ENCODE measurements at places on chromosomes 6 and 20. TPM values are rescaled to one million over a fixed set of nuclear protein-coding genes. Genes with fewer than 3 reads are reported as not detected.

The SLC17A5 gene
- 6.3 TPM for total RNA-seq

The SCRT2 gene
- total RNA-seq: not detected

The PPIL6 gene
- 0.73 TPM for total RNA-seq

The CLPSL2 gene
- total RNA-seq: not detected

The OR14J1 gene
- not detected for total RNA-seq

The LY6G6C gene
- total RNA-seq: not detected

The BPIFB1 gene
- not detected for total RNA-seq

The TMEM170B gene
- 2.6 TPM for total RNA-seq

GRCh38 chr6:2969549-2969948 lies 1.8 kb downstream of the SERPINB6 start:
- peaks cover 40% of the 10 kb centered on the region for H3K4me1 ChIP-seq
- no peak for DNase-seq
- peaks cover 2% of the 10 kb centered on the region for H3K36me3 ChIP-seq
- H3K27ac ChIP-seq: peak overlapping the region; percentile 48
- peak overlapping the region; percentile 21 for H3K4me3 ChIP-seq

DNA sequence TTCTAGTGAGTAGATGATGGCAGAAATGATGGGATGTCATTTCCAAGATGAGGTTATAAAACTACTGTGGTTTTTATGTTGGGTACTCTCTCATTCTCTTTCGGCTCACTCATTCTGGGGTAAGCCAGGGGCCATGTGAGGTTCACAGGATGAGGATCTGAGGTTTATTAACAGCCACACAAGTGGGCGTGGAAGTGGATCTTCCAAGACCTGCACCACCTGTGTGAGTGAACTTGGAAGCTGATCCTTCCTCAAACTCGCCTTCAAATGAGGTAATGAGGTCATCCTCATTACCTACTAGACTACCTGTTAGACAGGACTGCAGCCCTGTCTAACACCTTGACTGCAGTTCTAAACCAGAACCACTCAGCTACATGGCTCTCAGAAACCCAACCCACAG lies 45.1 kb upstream of the TAGAP start:
- H3K27ac ChIP-seq: peak overlapping the region; percentile 20
- peaks cover 32% of the 10 kb centered on the region for H3K4me1 ChIP-seq
- no peak overlapping the region for H3K4me3 ChIP-seq
- no peaks in the 10 kb centered on the region for H3K27me3 ChIP-seq
- no peak for DNase-seq

- no peak overlapping the region for H3K27ac ChIP-seq
- H3K27me3 ChIP-seq: peaks cover 2% of the 10 kb centered on the region
- H3K4me1 ChIP-seq: no peaks in the 10 kb centered on the region
Measured at GRCh38 chr6:100078509-100078908, 84.5 kb upstream of the MCHR2 start.

- no peaks in the 10 kb centered on the region for H3K36me3 ChIP-seq
- no peak overlapping the region for H3K4me3 ChIP-seq
- DNase-seq: no peak
- H3K4me1 ChIP-seq: no peaks in the 10 kb centered on the region
- H3K27ac ChIP-seq: no peak overlapping the region
Measured at GRCh38 chr6:112372226-112372806, 25.2 kb downstream of the RFPL4B start.

GRCh38 chr6:36962874-36963273 lies 8.3 kb downstream of the PI16 start:
- peaks cover 30% of the 10 kb centered on the region for H3K4me1 ChIP-seq
- DNase-seq: peak; percentile 74
- peak overlapping the region; percentile 67 for H3K4me3 ChIP-seq
- peaks cover 16% of the 10 kb centered on the region for H3K36me3 ChIP-seq

- H3K4me3 ChIP-seq: no peak overlapping the region
- H3K27me3 ChIP-seq: no peaks in the 10 kb centered on the region
- DNase-seq: no peak
Measured at GRCh38 chr6:87909849-87910248, 137.8 kb upstream of the SPACA1 start.

GRCh38 chr20:44187054-44187771 lies at the start of gene JPH2:
JPH2 (minus strand) TSS chr20:44187188; CDS start chr20:44186705, 483 bp downstream.
- peaks cover 21% of the 10 kb centered on the region for H3K4me1 ChIP-seq
- no peaks in the 10 kb centered on the region for H3K36me3 ChIP-seq
- peaks cover 41% of the 10 kb centered on the region for H3K27me3 ChIP-seq
- peak within 1 kb of the TSS; percentile 64 for H3K4me3 ChIP-seq

DNA sequence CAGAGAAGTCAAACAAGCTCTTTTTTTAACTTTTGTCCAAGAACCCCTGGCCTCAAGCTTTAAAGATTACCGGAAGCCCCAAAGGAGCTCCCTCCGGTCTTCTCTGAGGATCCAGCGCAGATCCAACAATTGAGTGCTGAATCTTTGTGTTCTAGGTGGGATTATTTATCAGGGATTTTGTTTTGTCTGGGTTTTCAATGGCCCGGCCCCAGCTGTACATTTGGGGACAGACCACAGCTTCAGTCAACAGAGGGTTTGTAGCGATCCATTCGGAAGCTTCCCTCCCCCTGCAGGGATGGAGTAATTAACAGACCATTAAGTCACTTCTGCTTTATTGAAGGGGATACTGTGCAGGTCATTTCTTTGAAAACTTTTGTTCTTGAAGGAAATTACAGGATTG lies 7.8 kb downstream of the OLIG3 start:
- H3K27ac ChIP-seq: no peak overlapping the region
- no peak for DNase-seq
- peaks cover 31% of the 10 kb centered on the region for H3K4me1 ChIP-seq
- no peak overlapping the region for H3K4me3 ChIP-seq
- no peaks in the 10 kb centered on the region for H3K36me3 ChIP-seq

GRCh38 chr6:21915707-21916260 lies 322.2 kb downstream of the SOX4 start:
- H3K27me3 ChIP-seq: no peaks in the 10 kb centered on the region
- no peak overlapping the region for H3K4me3 ChIP-seq
- H3K4me1 ChIP-seq: peaks cover 3% of the 10 kb centered on the region
- H3K36me3 ChIP-seq: no peaks in the 10 kb centered on the region
- no peak for DNase-seq
- no peak overlapping the region for H3K27ac ChIP-seq

- peak overlapping the region; percentile 72 for H3K4me3 ChIP-seq
- H3K27ac ChIP-seq: no peak overlapping the region
- H3K36me3 ChIP-seq: no peaks in the 10 kb centered on the region
- DNase-seq: no peak
Measured at GRCh38 chr20:64042054-64042781, 6.2 kb downstream of the C20orf204 start.

- H3K36me3 ChIP-seq: no peaks in the 10 kb centered on the region
- peak; percentile 55 for DNase-seq
- no peaks in the 10 kb centered on the region for H3K27me3 ChIP-seq
- H3K4me3 ChIP-seq: no peak overlapping the region
- peak overlapping the region; percentile 84 for H3K27ac ChIP-seq
Measured at GRCh38 chr20:48912065-48912464, 9.4 kb upstream of the ARFGEF2 start.

GRCh38 chr20:25160467-25160866 lies 35.0 kb upstream of the ENTPD6 start:
- no peaks in the 10 kb centered on the region for H3K36me3 ChIP-seq
- H3K4me3 ChIP-seq: no peak overlapping the region
- H3K27ac ChIP-seq: no peak overlapping the region
- DNase-seq: no peak
- H3K4me1 ChIP-seq: peaks cover 5% of the 10 kb centered on the region

GRCh38 chr6:125245109-125245508 lies 56.7 kb downstream of the HDDC2 start:
- H3K27me3 ChIP-seq: no peaks in the 10 kb centered on the region
- no peak overlapping the region for H3K27ac ChIP-seq
- H3K4me1 ChIP-seq: no peaks in the 10 kb centered on the region
- H3K36me3 ChIP-seq: no peaks in the 10 kb centered on the region
- H3K4me3 ChIP-seq: no peak overlapping the region
